ENCODE measurements at places on chromosomes 7 and 10.
A peak's percentile ranks its signal among the peaks of the same experiment; 100 is the strongest.

GRCh38 chr7:113099284-113099919, 12.8 kb upstream of the GPR85 start:
- DNase-seq = no peak

DNA sequence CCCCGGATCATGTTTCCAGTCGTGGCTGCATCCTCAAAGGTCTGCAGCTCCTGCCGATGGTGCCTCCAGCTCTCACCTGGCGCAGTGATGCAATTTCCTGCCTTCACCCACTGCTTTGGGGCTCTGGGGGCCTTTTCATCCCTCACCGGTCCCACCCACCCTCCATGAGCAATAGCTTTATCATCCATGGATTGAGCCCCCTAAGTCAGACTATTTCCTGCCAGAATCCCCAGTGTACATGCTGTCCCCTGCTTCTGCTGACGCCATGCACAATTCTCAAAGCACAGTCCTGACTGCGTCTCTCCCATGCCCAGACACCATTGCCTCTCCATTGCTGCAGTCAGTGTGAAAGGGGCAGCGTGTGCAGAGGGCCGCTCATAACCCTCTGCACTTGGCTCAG, 49.7 kb downstream of the FAM241B start:
- DNase-seq = no peak

DNA sequence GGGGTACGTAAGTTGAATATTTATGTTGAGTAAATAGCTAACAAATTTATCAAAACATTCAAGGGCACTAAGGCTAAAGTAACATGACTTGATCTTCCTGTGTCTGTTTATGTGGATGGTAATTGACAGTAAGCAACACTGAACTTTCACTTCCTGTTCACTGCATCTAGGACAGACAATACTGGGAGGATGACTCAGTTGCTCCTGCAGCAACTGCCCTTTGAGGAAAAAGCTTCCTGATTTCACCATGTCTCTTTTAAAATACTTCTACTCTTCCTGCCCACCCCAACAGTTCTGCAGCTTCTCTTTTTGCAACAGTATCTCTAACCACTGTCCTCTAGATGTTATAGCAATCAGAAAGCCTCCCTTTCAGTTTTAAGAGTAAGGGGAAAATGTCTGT, 76.6 kb upstream of the HGF start:
- peak; percentile 41 for DNase-seq

GRCh38 chr7:101173752-101174244, 6.3 kb downstream of the NAT16 start:
- no peak for DNase-seq

- no peak for DNase-seq
Measured at GRCh38 chr7:89549768-89550167, 604.5 kb upstream of the STEAP1 start.

DNA sequence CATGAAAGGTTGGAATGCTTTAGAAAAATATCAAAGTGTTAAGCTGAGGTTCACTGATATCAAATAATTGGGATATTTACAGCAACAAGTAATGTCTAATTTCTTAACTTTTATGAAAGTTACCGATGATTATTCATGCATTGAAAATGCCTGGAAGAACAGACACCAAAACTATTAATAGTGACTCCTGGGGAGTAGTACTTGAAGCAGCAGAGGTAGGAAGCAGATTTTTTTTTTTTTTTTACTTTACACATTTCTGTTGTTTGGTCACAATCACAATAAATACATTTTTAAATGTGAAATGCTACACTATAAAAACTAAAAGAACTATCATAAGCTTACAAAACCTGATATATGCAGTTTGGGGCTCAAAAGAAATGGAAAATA, 70.5 kb upstream of the FGL2 start:
- DNase-seq = no peak

DNA sequence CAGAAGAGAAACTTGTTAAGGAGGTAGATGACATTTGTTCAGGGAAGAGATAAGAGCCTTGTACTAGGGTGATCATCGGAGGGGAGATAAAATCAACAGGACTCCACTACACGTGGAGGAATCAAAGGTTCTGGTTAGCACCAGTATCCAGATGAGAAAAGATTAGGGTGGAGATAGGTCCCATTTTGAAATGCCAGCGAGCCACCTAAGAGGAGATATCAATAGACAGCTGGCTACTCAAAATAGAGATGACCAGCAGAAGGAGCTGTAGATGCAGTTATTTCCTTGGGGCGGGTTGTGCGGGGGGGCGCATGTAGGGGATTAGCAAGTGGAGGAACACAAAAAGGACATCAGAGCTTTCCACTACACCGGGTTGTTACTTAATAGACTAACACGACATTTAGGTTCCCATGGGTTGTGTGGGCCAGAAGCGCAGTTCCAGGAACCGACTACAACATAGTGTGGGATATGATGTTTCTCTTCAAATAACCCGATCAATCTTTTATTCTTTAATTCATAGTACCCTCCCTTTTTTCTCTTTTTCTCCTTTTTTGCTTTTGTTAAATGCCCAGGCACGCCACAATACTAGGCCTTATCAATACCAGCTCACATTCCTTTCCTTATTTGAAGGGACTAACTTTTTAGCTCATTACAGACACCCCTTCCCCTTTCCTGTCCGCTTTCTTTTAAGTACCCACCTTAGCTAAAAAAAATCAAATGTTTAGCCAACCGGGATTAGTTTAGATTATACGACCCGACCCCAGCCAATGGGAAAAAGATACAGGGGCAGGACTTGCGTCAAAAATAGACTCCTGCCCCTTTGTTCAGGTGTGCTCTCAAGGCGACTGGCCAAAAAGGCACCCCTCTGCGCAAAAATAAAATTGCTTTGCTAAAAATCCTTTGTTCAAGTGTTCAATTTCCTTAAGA, 2.0 kb upstream of the KIF11 start:
- peak; percentile 51 for DNase-seq

DNA sequence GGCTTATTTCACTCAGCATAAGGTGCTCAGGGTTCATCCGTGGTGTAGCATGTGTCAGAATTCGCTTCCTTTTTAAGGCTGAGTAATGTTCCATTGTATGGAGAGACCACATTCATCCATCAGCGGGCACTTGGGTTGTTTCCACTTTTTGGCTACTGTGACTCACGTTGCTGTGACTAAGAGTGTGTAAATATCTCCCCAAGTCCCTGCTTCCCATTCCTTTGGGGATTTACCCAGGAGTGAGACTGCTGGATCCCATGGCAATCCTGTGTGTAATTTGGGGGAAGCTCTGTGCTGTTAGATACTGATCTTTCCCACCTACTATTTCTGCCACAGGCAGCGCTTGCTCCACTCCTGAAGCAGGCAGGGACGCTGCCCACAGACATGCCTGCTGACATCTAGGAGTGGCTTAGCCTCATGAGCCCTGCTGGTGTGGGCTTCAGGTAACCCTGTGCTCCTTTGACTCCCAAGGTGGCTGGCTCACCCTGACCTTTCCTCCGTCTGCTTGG, 346.0 kb downstream of the FRMD4A start:
- peak; percentile 82 for DNase-seq

- DNase-seq = no peak
Measured at GRCh38 chr7:35695473-35695850, 527 bp upstream of the HERPUD2 start.
